ENCODE measurements at places on chromosomes 16 and 17.

DNA sequence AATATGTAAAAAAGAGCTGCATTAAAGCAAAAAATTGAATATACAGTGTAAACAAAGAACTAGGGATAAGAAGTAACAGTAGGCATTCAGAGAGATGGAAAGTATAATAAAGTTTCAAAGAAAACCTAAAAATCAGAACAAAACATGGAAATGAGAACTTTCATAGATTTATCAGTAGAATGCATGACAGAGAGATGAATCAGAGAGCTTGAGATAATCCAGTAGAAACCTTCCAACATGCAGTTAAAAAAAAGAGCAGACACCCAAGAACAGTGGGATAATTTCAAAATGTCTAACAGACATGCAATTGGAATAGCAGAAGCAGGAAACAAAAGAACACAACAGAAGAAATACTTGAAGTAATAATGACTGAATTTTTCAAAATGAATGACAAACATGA is 1384.2 kb downstream of the CDH11 start:
- DNase-seq, result no peak

- DNase-seq, result no peak
Observed at GRCh38 chr17:6231886-6232731, 161.9 kb downstream of the WSCD1 start.

GRCh38 chr16:13390093-13390985 is 488.9 kb downstream of the SHISA9 start:
- DNase-seq, result no peak

- DNase-seq, result no peak
Observed at GRCh38 chr17:69912805-69913204, 162.2 kb upstream of the KCNJ16 start.

- no peak for DNase-seq
Observed at GRCh38 chr16:14608604-14609003, 21.5 kb downstream of the PARN start.

DNA sequence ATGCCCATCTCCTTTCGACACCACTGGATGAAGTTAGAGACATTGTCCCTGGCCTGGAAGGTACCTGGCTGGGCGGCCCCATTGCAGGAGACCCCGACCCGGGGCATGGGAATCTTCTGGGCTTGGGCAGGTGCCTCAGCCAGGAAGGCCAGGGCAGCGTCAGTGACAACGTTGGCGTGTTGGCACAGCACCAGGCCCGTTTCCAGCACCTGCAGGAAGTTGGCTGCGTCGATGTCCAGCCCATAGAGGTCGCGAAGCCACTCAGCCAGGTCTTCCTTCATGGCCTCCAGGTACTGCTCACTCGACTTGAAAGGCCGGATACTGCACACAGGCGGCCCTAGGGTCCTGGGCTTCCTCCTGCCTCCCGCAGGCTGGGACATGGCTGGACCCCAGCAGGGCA is 568 bp downstream of the GAS2L2 start:
- no peak for DNase-seq

- peak; percentile 5 for DNase-seq
Observed at GRCh38 chr17:18141210-18141803, 32.8 kb downstream of the MYO15A start.

DNA sequence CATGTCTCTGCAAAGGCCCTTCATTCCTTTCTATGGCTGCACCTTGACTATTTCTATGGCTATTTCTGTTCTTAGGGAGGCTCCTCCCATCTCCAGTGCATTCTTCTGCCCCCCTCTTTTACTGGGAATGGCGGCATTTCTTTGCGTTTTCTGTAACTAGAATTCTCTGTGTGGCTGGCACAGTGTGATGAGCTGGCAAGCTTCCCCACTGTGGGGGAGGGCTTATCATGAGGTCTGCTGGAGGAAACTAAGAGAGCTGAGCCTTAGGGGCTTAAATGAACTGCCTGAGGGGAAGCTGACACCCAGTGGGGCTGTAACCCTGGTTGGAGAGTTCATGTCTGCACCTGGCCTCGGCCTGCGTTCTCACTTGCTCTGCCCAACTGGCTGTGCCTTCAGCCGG is 1.5 kb upstream of the CARD14 start:
- no peak for DNase-seq

All from stimulated activated naive CD4-positive, alpha-beta T cell treated with Interleukin-2 at 50 U/mL for 16 hours (primary cell).